Neural progenitor cell (in vitro differentiated cells): ENCODE measurements at places on chromosomes 2 and 18.

- no peak for DNase-seq
These were observed 29.7 kb downstream of the BMPR2 start for GRCh38 chr2:202405798-202406197.

- peak; percentile 96 for DNase-seq
These were observed 159.6 kb downstream of the RND3 start for GRCh38 chr2:150327564-150328489.

GRCh38 chr18:406677-407076 is 93.8 kb downstream of the COLEC12 start:
- DNase-seq, result no peak

GRCh38 chr2:192687015-192687414 is 492.3 kb upstream of the TMEFF2 start:
- no peak for DNase-seq

DNA sequence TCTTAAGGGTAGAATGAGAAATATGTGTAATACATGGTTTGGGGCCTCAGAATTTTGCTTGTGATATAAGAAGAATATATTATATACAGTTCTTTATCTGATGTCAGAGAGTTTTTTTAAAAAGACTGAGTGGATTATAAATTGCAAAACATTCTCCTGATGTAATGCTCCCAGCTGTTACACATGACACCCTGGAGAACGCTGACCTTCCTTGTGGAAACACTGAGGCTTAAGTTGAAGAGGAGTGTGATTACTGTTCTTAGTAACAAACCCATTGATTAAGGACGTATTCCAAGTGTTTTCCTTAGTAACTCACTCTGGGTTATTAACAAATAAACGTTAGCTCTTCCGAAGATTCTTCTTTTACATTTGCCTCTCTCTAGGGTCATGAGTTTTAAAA is 1069.3 kb upstream of the CNTNAP5 start:
- no peak for DNase-seq

- peak; percentile 45 for DNase-seq
These were observed 68.7 kb downstream of the MTHFD2 start for GRCh38 chr2:74267068-74267467.

GRCh38 chr2:179518830-179519229 is 254.2 kb upstream of the SESTD1 start:
- DNase-seq, result no peak

DNA sequence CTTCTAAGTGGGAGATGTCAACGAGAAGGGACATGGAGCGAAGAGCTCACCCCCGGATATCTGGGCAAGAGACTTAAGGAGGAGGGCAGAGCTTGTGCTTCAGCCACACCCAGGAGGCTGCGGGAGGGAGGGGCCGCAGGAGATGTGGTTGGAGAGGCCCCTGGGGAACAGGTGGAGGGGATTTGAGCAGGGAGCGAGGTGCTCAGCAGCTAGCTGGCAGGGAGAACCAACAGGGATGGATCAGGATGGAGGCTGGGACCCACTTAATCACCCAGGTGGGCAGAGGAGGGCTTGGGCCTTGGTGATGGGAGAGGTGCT is 78.3 kb downstream of the MBP start:
- no peak for DNase-seq

DNA sequence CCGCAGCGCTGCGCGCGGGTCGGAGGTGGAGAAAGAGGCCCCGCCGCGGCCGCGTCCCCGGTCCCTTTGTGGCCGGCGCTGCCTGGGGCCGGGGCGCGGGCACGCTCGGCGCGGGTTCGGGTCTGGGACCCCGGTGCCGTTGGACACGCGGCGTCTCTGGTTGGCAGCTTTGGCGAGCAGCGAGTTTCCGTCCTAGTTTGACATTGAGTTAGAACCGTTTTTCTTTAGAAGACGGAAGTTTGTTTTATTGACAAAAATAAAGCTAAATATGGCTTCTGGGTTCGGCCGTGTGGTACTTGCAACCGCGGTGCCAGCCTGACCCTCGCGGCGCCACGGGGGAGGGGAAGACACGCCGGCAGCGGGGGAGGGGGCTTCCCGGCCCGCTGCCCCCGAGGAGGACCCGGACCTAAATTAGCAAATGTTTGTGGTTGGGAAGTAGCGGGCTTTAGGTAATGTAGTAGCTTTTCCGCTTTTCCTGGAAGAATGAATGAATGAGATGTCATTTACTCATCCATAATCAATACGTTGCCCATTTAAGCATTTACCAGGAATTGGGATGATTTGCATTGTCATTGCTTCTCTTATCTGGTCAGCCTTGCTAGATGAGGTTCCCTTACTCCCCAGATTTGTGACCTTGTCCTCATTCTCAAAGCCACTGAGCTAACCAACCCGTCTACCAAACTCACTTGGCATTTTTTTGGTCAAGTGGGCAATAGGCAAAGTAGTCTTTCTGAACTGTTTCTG is 530 bp downstream of the GALNT1 start:
- DNase-seq, result peak; percentile 62

DNA sequence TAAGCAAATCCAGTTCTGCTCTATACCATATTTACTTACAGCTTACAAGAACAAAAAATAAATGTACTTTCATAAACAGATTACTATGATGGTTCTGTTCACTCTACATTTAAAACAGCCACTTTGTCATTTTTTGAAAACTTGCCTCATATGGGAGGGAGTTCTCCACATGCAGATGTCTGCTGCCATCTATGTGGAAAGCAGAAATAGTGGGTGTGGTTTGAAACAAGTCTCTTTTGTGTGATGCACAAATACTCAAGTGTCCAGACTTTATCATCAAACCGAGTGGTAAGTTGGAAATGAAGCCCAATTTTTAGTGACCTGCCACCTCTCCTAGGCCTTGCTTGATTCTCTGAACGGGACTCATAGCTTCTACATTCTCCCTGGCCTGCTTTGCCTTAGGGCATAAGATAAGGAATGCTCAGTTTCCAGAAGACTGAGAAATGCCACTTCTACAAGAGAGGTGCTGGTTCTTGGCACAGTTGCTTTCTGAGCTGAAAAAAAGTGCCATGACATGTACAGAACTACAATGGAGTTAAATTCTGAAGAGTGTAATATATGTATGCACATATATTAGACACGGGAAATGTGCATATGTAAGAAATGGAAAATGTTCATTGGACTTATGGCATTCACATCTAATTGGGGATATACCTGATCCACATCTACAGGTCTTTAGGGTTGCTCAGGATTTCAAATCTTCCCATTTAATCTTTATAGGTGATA is 221.0 kb downstream of the SLC8A1 start:
- no peak for DNase-seq

GRCh38 chr2:207711750-207712530 is 500 bp downstream of the CCNYL1 start:
- DNase-seq, result no peak

DNA sequence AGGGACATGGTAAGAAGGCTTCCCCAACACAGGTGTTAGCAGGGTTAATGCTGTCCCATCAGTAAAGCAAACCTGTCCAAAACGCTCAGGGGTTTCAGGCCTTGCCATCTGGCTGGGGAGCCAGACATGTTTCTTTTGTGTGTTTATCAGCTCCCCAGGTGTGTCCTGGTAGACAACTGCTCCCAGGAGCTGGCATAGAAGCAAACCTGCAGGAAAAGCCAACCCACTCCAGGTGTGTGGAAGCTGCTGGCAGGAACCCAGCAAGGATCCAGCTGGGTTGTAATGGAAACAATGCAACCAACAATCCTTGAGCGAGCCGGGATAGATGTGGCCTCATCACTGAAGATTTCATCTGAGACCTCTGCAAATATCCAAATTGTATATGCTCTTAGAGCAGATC is 123.1 kb downstream of the RAB3GAP1 start:
- DNase-seq, result no peak

DNA sequence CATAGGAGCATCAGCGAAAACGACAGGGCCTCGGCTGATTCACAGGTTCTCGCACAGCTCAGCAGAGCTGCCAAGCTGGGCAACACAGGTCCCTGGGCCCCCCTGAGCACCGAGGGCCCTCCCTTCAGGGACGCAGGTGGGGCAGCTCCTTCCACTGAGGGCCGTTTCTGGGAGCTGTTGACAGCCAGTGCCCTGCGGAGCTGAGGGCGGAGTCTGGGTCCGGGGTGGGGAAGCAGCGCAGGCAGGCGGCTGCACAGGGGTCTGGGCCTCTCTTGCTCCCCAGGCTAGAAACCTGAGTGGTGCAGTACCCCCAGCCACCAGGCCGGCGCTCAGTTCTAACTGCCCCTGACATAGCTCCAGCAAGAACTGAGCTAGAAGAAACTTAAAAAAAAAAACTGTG is 65.7 kb downstream of the PXDN start:
- DNase-seq, result no peak

DNA sequence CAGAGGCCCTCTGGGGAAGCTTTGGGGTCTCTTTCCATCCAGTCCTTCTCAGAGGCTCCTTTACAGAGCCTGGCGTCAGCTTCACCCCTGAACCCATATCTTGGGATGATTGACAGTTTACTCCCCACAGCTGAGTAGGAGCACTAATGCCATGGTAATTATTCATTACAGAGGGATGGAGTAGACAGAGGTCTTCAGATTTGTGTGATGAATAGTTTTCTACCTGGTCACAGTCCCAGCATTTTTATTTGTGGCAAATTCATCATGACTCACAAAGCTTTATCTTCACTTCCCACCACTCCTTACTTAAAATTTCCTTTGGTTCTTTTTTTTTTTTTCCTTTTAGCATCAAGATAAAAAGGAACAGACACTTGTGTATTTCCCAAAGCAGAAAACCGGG is 104.2 kb downstream of the CCDC85A start:
- DNase-seq, result no peak

DNA sequence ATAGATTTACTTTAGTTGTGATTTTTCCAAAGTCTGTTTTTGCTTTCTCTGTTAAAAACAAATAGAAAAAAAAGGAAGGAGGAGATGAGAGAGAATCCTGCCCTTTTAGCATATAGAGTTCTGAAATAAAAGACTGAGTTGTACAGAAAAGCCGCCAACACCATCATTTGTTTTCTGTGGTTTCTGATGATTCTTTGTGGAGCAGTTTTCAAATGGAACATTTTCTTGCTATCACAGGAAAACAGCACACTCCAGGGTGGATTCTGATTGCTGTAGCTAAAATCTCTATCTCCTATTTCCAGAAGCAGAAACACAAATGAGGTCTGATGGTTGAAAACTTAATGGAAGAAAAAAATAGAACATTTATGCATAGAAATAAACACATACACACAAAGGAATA is 144.6 kb upstream of the L3MBTL4 start:
- no peak for DNase-seq

DNA sequence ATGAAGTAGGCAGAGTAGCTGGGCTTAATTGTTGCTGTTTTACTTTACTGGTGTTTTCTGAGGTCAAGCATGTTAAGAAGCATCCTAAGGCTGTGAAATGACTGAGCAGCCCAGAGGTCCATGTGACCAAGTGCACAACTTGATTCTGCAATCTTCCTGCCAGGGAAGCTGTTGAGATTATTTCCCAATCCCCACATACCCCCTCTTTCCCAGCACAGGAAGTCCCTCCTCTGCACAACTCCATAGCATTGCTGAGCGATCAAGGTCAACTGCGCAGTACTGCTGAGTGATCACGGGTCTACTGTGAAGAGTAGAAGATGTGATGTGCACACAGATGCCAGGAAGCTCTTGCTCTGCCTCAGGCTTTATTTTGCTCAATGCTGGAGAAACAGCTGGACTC is 105.8 kb downstream of the GALNT14 start:
- no peak for DNase-seq

GRCh38 chr2:106261871-106262321 is 67.8 kb upstream of the UXS1 start:
- DNase-seq, result no peak

DNA sequence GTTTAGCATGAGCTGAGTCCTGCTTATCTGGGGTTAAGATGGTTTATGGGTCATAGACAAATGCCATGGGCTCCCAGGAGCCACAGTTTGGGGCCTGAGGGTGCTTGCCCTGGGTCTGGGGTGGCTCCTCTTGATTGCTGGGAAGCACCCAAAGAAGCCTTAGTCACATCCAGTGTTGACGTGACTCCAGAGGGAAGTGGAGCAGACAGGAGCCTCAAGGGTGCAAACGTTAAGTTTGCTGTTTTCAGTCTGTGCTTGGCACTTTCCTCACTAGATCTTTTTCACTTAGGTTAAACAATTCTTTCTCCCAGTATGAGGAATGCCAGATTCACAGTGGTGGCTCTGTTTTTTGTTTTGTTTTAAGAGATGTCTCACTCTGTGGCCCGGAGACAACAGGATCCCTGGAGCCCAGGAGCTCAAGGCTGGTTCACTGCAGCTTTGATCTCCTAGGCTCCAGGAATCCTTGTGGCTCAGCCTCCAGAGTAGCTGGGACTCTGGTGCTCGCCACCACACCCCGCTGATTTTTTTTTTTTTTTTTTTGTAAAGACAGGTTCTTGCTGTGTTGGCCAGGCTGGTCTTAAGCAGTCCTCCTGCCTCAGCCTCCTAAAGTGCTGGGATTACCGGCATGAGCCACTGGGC is 251.3 kb downstream of the FAM210A start:
- no peak for DNase-seq

GRCh38 chr2:223681125-223681524 is 79.0 kb upstream of the SCG2 start:
- DNase-seq, result no peak

GRCh38 chr2:111662771-111663470 is 221.1 kb downstream of the ANAPC1 start:
- DNase-seq, result no peak

DNA sequence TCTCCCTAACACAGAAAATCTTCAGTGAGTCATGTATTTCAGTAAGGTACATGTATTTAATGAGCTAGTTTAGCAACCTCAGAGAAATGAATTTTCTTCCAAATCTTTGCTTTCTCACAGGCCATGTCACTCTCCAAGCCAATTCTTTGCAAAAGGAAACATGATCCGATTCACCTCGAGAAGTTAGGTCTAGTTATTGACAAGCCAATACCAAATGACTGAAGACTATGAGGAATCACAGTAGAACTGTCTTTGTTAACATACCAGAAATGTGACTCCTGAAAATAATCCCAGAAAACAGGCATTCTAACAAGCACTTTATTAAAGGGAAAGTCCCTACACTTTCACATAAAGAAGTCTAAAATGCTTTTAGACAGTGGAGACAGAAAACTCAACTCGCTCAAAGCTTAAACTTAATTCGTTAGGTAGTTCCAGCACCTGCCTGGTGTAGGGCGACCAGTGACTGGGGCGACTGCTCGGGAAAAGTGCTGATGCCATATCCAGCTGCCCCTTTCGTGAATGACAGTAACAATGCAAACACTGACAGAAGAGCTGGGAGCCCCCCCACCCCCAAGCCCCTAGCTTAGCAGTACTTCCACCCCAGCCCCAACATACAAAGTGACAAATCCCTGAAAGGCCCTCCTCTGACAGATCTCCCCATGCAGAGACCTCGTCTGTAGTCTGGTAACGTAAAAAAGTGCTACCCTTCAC is 1.8 kb downstream of the MEMO1 start:
- DNase-seq, result peak; percentile 49

DNA sequence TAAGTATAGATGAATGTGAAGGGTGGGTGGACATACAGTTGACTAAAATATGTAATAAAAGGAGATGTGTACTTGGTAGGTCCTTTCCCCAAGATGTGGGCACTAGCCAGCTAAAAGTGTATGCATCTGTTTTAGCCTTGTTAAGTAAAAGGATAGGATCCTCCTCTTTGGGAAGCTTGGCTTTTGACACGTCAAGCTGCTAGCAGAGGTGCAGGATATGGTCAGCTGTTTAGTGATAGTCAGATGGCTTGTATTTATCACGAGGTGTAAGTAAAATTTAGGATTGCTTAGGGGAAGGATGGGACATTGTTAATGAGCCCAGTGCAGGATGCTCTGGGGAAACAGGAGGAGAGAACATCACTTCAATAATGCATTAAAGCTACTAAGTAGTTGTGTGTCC is 1.5 kb downstream of the MFSD6 start:
- no peak for DNase-seq

- peak; percentile 36 for DNase-seq
These were observed 4.7 kb downstream of the EEF1B2 start for GRCh38 chr2:206164261-206164862.

- DNase-seq, result no peak
These were observed 30.2 kb upstream of the RIOK3 start for GRCh38 chr18:23422751-23423418.
